Smooth muscle cell of the brain vasculature (primary cell): ENCODE measurements at places on chromosomes 4 and X.

DNA sequence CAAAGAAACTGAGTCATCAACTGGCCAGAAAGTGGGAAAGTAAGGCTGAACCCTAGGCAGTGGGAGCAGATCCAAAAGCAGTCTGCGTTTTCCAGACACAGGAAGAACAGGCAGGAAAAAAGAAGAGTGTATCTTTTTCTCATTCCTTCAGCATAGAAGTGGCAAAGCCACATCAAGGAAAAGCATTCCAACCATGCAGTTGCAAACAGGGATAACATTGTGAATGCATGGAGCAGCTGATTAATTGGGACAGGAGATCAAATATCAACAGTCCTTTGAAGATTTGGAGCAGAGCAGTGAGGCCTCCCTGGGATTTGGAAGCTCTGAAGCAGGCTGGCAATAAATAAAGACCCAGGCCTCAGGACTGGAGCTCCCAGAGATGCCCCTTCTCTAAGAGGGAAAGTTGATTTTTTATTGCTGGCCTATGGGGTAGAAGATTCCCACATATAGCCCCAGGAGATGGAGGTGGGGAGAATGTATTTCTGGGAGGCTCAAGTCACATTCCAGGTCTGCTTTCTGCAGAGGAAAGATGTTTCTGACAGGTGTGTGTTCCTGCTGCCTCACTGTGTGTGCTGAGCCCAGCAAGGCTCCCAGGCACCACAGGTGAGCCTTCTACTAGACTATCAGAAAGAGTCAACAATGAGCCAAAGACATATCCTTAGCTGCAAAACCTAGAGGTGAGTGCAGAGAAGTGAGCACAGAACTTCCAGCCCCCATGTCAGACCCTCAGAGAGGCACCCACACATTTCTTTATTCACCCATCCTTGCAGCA is 222.5 kb downstream of the RAB28 start:
- DNase-seq: no peak

GRCh38 chrX:136714626-136715599 is 65.8 kb downstream of the ARHGEF6 start:
- DNase-seq: no peak

DNA sequence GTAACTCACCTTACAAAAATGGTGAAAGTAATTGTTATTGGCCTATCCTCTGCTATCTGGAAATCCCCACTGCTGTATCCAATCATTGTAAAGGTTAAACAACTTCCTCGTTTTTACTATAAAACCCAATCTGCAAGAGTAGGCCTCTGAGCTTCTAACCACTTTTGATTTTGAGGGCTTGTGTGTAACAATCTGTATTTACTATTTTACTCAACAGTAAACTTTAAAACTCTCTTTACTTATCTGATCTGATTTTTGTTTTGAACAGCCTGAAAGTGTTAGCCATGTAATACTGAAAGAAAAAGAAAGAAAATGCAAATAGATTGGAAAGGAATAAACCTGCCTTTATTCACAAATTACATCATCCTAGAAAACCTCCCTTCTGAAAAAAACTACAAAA is 63.1 kb downstream of the SLC10A7 start:
- no peak for DNase-seq

DNA sequence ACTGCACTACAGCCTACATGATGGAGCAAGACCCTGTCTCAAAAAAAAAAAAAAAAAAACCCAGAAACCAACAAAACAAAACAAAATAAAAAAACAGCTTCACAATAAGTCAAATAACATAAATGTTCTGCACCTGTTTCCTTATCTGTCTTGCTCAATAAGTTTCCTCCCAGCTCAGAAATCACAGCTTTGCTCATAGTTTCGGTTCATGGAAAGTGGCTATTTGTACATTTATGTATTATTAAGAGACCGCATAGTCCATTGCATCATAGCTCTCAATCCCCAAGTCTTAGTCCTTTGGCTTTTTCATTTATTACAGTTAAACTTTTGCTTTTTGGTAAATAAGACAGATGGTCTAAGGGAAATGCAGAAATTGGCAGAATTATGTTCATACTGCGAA is 24.4 kb upstream of the CFAP299 start:
- DNase-seq: no peak

DNA sequence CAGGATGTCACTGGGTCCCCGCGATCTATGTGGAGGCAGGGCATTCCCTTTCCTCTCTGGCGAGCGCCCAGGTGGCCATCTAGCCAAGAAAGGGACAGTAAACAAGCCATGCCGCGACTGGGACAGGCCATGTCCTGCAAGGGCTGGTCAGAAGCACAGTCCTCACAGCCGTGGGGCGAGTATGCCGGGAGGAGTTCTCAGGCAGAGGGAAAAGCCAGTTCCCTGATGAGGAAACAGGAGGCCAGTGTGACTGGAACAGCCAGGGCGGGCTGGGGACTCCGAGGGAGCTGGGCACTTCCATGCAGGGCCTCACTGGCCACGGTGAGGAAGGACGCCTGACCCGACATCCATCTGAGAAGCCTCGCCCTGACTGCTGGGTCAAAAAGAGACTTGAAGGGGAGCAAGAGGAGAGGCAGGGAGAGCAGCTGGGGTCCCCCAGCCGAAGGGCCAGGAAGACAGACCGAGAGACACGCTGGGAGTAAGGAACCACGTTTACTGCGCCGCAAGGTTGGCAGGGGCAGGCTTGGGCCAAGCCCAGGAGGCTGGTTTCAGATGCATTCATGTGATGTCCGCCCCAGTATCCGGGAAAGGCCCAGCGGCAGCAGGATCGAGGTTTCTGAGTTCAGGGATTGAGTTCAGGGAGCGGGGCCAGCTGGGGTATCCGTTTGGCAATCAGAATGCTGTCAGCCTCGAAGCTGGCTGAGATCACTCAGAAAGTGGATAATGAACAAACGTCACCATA is 15.0 kb downstream of the CFAP99 start:
- DNase-seq: no peak
